GF-D8 (cell line): ENCODE measurements at places on chromosomes 13 and 19.

GRCh38 chr19:8087876-8088275 is 35.3 kb downstream of the CCL25 start:
- DNase-seq = no peak

GRCh38 chr13:82688400-82688994 is 1193.8 kb downstream of the SLITRK1 start:
- DNase-seq = no peak

DNA sequence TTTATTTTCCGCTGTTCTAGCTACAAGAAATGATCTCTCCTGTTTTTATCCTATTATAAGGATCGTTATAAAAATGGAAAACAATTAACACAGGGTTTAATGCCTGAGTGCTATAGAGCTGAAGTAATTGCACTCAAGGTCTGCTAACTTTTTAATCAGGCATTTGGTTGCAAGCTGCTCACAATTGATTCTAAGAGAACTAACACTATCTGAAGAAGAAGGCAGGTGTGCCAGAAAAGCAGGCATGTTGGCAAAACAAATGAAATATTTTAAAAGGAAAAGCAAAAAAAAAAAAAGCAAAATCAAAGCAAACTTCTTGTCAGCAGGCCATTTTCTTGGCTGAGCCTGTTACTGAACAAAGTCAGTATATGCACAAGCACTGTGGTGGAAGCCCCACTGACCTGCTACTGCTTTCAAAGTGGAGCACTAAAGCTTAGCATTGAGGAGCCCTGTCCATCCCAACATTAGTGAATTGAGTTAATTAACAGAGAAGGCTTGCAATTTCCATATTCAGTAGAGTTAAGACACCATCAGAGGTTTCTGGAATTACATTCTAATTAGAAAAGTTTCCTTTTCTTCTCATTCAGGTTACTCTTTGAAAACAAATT is 574.2 kb downstream of the PCDH9 start:
- DNase-seq = no peak

- DNase-seq = no peak
Measured at GRCh38 chr13:92560883-92561282, 665.7 kb upstream of the GPC6 start.

DNA sequence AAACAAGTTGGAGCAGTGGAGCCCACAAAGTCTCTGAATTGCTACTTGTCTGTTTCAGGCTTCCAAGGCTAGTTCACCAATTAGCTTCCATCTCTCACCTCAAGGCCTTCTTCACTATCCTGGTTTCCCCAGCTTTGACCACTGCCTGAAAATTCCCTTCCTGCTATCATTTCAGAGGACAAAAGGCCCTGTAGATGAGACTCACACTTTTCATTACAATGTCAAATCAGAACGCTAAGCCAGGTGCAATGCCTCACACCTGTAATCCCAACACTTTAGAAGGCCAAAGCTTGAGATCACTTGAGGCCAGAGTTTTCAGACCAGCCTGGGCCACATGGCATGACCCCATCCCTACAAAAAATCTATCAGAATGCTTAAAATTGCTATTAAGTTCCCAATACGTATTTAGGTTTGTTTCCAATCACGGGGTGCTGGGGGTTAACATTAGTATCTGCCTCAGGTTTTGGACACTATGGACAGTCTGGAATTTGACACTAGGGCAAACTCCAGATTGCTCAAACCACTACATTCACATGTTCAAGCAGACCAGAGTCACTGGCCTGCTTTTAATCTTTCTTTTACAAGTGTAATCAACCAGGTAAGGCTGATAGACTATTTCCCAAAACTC is 5.5 kb downstream of the TPT1 start:
- no peak for DNase-seq

DNA sequence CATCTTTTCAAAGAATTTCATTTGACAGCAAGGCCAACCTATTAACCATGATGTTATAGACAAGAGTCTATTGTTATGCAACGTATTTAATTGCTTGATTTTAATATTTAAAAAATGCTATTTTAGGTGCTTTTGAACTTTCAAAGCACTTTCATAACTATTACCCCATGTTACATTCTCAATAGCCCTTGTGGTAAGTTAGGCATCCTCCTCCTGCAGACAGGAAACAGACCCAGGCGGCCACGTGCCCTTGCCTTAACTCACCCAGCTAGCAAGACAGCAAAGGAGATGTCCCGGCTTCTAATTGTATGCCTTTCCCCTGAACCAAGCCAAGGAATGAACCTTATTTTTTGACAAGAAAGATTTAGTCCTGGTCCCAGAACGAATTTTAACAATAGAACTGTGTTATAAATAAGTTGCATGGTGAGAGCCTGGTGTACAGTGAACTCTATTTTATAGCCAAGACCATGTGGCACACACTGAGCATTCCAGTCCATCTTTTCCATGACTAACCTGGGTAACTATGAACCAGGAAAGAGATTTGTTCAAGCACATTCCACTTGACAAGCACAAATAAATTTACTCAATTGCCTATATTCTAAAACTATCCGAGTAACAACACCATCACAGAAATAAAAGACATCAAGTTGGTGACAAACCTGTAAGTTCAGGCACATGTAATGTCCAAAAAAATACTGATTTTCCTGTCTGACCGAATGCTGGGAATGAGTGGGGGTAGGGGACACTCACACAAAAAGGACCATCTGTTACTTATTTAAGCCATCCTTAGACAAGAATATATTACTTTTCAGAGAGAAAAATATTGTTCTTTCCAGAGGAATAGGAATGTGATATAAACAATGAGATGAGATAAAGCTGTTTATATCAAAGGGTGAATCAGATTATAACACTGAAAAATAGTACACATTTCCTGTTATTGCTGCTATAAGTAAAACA is 163.0 kb downstream of the EFNB2 start:
- DNase-seq = peak; percentile 15

DNA sequence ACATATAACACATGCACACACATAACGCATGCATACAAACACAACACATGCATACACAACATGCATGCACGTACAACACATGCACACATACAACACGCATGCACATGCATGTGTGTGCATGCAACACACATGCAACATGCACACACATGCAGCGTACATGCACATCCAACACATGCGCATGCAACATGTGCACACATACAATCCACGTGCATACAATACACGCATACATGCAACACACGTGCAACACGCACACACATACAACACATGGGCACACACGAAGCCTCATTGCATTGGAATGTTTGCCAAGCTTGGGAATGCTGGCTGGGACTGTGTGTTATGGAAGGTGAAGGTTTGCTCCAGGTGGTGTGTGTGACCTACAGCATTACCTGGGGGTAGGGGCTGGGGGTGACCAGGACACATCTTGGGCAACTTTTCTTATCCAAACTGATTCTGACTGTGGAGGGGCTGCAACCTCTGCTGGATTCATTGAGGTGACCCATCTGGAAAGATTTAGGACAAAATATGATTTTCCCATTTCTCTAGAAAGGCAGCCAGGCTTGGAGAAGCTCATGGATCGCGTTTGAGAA is 58.9 kb downstream of the SPACA7 start:
- no peak for DNase-seq

DNA sequence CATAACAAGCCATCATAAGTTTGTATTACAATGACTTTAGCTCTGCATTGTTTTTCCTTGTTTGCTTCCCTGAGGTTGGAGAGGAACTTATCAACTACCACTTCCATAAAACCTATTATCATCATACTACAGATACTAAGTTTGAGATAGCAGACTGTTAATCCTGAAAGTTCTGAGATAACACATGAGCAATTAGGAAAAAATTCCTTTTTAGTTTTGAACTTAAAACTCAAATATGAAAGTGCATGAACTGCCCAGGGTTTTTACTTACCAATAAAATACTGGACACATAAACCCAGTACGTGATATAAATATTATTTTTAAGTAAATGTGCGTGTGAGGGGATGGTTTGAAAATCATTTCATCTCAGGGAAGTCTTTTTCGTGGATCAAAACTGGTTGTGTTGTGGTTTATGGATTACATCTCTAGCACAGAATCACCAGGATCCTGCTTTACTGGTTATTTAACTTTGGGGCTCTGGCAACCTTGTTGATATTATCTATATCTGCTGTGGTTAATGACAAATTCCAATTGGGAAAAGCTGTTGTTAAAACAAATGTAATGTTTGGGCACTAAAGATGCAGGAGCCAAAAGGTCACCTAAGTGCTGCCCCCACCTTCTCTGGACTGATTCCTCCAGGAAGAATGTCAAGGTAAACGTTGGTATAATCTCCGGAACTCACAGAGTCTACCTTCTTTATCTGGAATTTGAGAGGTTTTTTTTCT is 12.4 kb downstream of the CDX2 start:
- DNase-seq = no peak

GRCh38 chr19:13154241-13154778 is 4.1 kb downstream of the IER2 start:
- peak; percentile 36 for DNase-seq

- DNase-seq = no peak
Measured at GRCh38 chr19:35249146-35249847, 495 bp downstream of the LSR start.

DNA sequence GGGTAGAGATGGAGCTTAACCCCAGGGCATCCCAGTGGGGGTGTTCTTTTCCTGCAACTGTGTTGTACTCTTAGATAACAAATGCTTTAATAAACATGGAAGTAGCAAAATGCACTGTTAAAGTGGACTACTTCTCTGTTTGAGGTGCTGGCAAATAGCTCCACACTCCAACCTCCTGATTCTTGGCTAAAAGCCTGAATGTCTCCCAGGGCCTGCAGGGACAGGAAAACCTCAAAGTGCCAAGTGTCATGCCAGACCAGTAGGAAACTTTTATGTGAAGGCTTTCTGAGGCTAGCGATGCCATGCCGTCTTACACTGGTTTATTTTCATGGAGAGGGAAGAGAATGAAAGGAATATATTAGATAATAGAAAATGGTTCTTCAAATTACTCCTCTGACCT is 6.8 kb downstream of the FREM2 start:
- no peak for DNase-seq

- DNase-seq = no peak
Measured at GRCh38 chr13:99486996-99487395, 14.3 kb upstream of the TM9SF2 start.

DNA sequence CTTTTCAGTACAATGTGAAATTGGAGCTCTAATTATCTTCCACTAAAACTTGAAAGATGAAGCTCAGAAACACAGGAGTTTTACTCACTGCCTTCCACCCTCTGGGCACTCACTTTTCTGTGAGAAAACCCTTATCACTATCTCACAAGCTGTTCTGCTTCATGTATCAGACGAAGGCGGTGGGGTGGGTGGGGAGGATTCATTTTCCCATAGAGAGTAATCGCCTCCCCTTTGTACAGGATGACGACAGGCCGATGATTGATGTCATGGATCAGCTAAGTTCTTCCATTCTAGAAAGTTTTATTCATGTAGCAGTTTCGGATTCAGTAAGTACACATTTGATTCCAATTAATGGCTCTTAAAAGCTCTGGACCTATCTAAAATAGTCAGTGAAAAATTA is 139.9 kb downstream of the ZAR1L start:
- DNase-seq = no peak

GRCh38 chr13:77779552-77780272 is 82.2 kb downstream of the SLAIN1 start:
- peak; percentile 80 for DNase-seq

GRCh38 chr19:33293255-33294057 is 8.9 kb downstream of the CEBPA start:
- DNase-seq = peak; percentile 86

DNA sequence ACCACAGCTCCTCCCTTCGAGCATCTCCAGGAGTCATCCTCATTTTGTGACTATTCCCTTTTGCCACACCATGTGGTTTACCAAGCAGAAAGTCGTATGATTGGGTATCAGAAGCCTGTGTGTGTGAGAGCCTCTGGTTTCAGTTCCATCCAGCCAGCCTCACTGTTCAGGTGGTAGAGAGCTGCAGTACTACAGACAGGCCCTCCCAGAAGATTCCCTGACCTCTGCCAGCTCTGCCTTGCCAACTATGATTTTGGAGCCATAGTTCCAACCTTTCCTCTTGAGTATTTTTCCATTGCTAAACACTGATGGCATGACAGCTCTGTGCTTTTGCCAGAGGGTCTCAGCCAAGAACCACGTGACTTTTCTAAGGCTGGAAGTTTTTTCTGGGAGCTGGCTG is 82.5 kb downstream of the DHRS12 start:
- no peak for DNase-seq

DNA sequence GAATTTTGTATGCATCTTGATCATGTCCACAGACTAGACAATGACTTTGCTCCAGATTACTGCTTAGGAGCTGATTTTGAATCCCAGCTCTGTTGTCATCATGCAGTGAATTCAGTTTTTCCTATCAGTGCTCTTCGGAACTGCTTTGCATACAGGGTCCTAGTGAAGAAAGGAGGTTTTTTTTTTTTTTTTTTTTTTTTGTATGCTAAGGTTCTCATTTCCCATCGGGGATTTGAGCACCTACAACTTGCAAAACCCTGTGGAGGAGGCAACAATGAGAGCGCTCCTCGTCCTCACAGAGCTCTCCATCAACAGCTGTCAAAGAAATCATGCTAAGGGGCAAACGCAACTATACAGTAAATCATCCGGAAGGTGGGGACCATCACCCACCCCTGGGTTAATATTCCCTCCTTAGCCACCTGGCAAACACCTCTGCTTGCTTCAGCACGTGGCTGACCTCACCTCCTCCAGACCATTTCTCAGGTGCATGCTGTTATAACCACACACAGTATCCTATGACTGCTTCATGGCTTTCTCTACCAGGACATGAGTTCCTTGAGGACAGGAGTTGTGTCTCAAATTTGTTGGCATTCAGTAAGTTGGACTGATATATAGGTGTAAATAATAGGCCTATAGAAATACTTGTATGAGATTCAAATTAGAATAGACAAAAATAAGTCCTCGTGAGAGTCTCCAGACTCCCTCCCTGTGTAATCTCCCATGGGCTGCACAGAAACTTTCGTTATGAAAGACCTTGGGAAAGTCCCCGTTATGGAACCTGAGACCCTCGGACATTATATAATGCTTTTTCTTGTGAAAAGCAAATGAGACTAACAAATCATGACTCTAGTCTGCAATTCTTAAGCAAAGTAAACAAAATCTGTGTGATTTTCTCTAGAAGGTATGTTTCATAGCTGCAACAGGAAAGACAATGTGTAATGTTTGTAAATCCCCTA is 113.8 kb downstream of the KATNAL1 start:
- no peak for DNase-seq

GRCh38 chr19:41570639-41571112 is 5.3 kb upstream of the CEACAM21 start:
- DNase-seq = peak; percentile 7

GRCh38 chr13:29948244-29948643 is 97.8 kb upstream of the UBL3 start:
- no peak for DNase-seq

GRCh38 chr13:99199541-99200431 is 868 bp upstream of the UBAC2 start:
- DNase-seq = no peak

- DNase-seq = no peak
Measured at GRCh38 chr19:50624949-50625600, 14.6 kb downstream of the SYT3 start.

DNA sequence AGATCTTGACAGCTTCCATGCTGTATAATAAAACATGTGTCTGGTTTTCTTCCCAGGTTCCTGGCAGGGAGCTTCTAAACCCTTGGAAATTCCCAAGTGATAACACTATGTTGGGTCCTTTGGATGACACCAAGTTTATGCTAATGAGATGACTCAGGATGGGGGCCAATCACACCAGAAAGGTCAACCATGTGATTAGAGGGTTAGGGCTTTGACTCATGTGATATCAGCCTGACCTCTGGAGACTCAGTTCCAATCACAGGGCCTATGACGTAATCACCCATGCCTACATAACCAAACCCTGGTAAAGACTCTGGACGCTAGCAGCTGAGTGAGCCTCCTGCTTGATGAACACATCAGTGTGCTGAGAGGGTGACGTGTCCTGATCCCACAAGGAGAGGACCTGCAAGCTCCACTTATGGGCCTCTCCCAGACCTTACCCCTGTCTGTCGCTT is 203.6 kb downstream of the DCLK1 start:
- DNase-seq = no peak
